Liver (tissue), 10 donors: ENCODE measurements at places on chromosomes 4 and X.
A peak's percentile ranks its signal among the peaks of the same experiment; 100 is the strongest.

DNA sequence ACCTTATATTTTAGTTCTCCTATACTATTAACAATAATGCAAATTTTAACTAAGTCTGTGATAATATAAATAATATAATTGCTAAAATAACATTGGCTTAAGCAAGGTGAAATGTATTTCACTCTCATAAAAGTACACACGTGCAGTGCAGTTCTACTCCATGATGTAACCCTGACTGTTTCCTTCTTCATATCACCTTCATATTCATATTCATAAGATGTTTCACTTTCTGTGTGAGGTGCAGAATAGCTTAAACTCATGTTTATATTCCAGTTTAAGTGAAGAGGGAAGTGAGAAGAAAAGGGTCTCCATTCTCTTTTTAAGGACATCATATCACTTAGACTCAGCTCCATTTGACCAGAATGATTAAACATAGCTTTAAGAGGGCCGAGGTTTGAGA lies 1810.0 kb upstream of the PCDH10 start:
- no peak for DNase-seq

DNA sequence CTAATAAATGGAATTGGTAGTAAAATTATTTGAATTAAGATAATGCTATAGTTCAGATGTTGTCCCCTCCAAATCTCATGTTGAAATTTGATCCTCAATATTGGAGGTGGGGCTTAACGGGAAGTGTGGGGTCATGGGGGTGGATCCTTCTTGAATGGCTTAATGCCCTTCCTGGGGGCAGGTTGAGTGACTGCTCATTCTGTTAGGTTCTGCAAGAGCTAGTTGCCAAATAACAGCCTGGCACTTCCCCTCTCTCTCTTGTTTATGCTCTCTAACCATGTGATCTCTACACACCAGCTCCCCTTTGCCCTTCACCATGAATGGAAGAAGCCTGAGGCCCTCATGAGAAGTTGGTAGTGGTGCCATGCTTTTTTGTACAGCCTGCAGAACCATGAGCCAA lies 724.8 kb upstream of the FTHL17 start:
- DNase-seq, result no peak

- DNase-seq, result no peak
Observed at GRCh38 chr4:155047755-155048154, 160.7 kb upstream of the NPY2R start.

- DNase-seq, result no peak
Observed at GRCh38 chr4:44563496-44563895, 87.9 kb downstream of the YIPF7 start.

- DNase-seq, result no peak
Observed at GRCh38 chr4:139740121-139740520, 74.5 kb downstream of the MGST2 start.

GRCh38 chr4:56505269-56506130 lies at the start of gene ARL9:
ARL9 (plus strand) TSS chr4:56505791; CDS start chr4:56505863, 72 bp downstream.
- peak; percentile 67 for DNase-seq

DNA sequence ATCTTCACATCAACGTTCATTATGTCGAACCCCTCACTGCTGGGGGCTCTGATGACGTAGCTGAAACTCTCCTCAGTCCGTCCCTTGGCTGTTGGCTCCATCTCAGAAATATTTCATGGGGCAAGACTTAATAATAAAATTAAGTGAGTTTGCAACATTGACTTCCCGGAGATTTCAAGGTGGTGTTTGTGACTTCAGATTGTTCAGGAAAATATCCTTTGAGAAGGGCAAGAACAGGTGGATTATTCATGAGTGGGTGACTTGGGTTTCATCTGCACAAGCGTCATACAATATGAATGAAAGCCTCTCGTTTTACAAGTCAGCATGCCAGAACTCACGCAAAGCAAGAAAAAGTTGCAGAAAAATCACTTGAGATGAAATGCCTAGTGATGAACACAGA lies at the start of gene C4orf50:
C4orf50 (minus strand) TSS at position 101 of the 400 bp plus-strand sequence.
- DNase-seq, result no peak

DNA sequence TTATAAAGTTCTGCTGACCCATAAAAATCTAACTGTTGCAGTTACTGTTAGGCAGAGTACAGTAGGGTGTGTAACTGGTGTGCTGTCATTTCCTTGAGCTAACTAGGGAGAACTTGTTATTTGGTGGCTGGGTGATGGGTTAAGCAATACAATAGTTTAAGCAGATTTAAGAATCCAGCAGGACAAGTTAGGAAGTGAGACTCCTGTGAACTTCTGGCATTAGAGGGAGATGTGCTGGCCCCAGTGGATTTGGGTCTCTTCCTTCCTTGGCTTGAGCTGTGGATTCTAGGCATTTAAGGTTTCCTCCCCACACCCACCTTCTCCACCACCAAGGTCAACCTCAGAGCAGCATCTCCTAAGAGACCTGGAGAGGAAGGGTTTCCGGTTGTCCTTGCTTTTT lies 70.5 kb downstream of the CLCN5 start:
- DNase-seq, result no peak

GRCh38 chr4:8259743-8260430 lies 9.7 kb upstream of the HTRA3 start:
- DNase-seq, result no peak

GRCh38 chrX:74536832-74537371 lies 77.5 kb downstream of the RLIM start:
- DNase-seq, result no peak

DNA sequence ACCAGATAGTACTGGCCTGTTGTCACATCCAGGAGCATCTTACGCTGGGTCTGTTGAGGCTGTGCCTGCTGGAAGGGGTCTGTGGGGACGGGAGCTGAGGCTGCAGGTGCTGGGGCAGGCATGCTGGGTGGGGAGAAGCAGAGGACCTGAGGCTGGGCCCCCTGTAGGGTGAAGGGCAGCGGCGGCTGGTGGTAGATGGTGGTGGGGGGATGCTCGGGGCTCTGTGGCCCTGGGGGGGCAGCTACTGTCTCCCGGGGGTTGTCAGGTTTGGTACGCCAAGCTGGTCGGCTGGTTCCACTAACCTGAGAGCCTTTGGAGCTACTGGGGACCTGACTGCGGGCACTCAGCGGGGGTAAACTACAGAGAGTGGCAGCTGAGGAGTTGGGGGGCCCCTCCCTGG lies 7.8 kb downstream of the C4orf54 start:
- DNase-seq, result no peak

DNA sequence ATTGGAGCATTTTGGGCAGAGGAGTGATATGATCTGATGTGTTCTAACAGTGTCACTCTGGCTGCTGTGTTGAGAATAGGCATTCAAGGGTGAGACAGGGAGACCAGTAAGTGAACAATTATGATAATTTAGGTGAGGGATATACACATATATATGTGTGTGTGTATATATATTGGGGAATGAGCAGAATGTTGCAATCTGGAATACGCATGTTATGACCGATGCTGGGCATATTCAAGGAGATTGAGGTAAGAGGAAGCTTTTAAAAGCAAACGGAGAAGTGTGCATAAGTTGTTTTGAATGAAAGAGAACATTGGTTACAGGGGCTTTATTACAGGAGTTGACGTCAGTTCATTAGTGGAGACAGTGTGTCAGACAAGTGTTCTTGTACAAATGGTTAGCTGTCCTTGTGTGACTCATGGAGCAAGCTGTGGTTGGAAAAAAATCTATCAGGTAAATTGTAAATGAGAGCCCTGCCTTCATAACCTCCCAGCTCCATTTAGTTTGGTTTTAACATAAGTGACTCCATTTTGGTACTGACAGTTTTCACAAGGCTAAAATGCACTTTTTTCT lies 442.5 kb upstream of the LCORL start:
- no peak for DNase-seq

DNA sequence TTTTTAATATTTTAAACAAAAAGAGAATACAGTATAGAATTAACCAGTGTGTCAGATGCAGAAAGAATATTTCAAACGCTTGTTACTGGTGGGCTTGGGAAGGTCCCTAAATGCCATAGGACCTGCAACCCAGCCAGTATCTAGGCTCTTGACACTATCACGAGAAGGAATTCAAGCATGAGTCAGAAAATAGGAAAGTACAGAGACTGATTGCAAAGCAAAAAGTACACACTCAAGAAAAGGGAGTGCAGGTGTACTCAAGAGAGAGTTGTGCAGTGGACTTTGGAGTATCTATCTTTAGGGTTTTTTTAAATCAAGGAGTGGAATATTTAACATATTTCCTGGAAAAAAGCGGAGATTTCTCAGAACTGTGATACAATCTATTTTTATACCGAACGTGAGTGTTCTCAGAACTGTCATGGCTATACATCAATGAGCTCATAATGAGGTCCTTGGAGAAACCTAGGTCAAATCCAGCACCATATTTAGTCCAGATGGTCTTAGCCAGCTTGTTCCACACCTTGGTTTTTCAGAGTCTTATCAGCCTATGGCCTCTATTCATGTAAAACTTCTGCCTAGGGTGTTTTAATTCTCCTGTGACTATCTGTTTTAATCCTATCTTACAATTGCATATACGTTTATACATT lies 291.8 kb upstream of the FAT4 start:
- DNase-seq, result no peak

DNA sequence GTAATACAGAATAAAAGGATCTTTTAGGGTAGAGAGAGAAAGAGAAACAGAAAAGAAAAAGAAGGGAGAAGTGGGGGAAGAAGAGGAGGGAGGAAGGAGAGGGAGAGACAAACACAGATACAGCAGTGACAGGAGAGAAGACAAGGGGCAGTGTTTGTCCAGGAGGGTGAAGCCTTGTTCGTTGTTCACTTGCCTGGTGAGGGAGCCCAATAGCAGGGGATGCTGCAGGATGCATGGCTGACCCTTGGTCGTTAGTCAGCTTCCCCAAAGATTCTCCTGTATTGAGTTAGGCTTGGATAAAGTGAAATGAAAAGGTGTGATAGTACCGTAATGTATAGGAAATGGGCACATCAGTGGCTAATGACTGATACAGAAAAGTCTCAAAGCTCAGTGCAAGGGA lies 403.7 kb downstream of the IL15 start:
- DNase-seq, result no peak

- DNase-seq, result no peak
Observed at GRCh38 chr4:178356725-178357124, 914.5 kb upstream of the AGA start.

GRCh38 chr4:99574530-99575324 lies at the start of gene MTTP:
MTTP (plus strand) TSS chr4:99574824; CDS start chr4:99574910, 86 bp downstream.
- peak; percentile 54 for DNase-seq

GRCh38 chr4:77169481-77169880 lies 12.5 kb downstream of the CCNG2 start:
- DNase-seq, result no peak

- no peak for DNase-seq
Observed at GRCh38 chr4:31580843-31581242, 860.7 kb downstream of the PCDH7 start.

DNA sequence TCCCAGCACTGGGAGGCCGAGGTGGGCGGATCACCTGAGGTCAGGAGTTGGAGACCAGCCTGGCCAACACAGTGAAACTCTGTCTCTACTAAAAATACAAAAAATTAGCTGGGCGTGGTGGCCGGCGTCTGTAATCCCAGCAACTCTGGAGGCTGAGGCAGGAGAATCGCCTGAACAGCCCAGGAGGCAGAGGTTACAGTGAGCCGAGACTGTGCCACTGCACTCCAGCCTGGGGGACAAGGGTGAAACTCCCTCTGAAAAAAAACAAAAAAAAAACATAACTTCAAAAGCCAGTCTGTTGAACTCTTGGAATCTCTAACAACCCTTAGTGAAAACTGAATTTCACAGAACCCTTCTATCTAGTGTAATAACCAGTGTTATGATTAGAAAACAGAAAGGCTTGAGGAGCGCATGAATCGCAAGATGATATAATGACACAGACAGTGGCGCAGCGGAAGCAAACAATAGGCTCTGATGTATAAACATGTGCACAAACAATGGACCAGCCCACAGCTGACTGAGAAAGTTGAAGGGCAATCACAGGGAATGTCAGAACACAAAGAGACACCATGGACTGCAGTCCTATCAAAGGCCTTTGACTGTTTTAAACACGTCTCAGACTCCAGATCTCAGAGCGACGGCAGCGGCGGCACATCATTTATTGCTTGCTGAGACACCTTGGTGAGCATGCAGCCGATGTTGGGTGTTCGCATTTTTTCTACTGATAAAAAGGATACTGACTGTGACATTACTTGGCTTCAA lies 81.6 kb downstream of the NSUN7 start:
- no peak for DNase-seq
